ENCODE measurements at places on chromosomes 7 and 10.

DNA sequence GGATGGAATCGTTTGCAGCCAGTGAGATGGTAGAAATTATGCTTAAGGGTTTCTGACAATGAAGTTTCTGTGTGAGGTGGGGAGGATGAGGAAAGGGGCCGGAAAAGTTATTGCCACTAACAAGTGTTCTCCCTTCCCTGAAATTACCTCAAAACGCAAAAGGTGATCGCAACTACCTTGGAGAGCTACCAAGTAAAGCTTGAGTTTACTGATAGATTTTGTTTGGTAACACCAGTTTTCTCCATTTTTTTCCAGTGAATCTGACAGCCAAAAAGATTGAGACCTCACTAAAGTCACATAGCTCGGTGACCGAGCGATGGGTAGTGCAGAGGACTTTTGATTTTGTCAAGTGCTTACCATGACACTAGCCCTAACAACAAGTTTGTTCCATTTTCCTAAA, 1.6 kb downstream of the SUV39H2 start:
- DNase-seq = no peak

DNA sequence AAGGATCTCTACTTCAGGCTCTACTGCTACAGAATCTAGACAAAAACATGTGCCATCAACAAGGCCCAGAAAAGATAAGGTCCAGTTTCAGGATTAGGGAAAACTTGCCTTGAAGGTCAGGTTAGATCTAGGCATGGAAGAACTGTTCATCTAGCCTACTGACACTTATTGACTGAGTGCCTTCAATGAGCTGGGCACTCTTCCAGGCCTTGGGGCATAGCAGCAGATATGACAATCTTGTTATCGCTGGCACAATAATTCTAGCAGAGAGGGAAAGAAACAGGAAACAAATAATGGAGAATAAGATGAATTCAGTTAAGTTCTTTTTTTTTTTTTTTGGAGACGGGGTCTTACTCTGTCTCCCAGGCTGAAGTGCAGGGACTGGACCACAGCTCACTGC, 71.6 kb downstream of the ADCYAP1R1 start:
- DNase-seq = no peak

- DNase-seq = no peak
These were observed 7.1 kb upstream of the EMX2 start for GRCh38 chr10:117535298-117536071.

GRCh38 chr7:5494683-5495561, 71.3 kb upstream of the TNRC18 start:
- DNase-seq = no peak

GRCh38 chr10:114071178-114071577, 27.5 kb downstream of the ADRB1 start:
- DNase-seq = no peak

DNA sequence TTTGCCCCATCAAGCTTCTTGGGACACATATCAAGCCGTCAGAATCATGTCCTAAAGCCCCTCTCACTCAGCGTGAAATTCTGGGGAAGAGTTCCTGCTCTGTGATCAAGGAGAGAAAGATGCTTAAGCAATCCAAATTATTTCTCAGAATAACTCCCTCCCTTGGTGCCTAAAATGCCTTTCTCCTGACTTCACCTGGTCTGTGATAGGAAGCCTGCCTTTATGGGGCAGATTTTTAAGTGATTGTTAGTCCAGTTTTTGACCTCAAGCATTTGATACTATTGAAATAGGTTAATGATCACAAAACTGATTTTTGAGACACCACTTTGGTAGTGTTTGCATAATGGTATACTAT, 76.4 kb upstream of the MAGI2 start:
- no peak for DNase-seq

- DNase-seq = no peak
These were observed 33.7 kb downstream of the CHST12 start for GRCh38 chr7:2437136-2437535.

- no peak for DNase-seq
These were observed 152.8 kb upstream of the GDF10 start for GRCh38 chr10:47147186-47147585.
